Occipital lobe (tissue), 3 donors: ENCODE measurements at places on chromosomes 6 and 20.
A peak's percentile ranks its signal among the peaks of the same experiment; 100 is the strongest.

DNA sequence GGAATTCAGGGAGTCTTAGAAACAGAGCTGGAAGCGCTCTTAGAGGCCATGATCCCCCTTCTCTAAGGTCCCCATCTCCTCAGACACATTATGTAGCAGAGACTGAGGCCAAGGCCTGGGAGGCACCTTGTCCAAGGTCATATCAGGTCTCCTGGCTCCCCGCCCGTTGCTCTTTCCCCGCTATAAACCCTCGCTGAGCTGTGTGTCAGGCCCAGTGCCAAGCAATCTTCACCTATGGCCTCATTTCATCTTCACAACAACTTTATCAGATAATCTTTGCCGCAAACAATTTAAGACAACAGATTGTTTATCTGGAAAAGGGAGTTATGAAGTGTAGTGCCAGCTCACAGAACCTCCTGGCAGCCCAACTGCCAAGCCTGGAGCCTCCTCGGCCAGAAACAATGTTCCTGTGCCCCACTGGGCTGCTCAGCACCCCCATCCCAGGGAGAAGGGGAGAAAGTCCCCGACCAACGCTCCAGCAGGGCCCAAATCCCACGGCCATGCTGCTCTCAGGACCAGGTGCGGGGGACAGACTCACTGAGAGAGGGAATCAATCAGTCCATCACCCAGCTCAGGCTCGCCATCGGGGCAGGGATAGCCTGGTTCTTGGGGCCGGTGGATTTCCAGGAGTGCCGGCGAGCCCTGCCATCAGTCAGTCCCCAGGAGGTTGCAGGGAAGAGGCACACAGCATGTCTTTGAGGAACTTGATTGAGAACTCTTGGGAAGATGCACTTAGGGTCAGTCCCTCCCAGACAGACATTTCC is 16.9 kb upstream of the FANCE start:
- no peak for DNase-seq

GRCh38 chr6:15504581-15505350 is 158.1 kb downstream of the DTNBP1 start:
- peak; percentile 72 for DNase-seq

DNA sequence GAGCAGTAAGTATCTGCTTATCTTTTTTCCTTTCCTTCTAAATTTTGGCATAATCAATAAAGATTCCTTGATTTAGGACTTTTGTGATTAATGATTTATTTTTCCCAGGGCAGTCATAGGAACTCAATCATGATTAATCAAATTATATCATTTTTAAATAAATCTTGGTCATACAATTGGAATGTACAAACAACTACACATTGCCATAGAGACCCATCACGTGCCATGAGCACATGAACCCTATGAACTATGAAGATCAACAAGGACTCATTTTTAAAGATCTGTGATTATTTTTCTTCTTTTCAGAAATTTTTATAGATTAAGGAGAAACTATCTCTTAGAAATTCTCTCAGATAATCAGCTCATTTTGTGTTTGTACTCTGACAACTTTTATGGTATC is 622.4 kb downstream of the BCKDHB start:
- DNase-seq, result no peak

DNA sequence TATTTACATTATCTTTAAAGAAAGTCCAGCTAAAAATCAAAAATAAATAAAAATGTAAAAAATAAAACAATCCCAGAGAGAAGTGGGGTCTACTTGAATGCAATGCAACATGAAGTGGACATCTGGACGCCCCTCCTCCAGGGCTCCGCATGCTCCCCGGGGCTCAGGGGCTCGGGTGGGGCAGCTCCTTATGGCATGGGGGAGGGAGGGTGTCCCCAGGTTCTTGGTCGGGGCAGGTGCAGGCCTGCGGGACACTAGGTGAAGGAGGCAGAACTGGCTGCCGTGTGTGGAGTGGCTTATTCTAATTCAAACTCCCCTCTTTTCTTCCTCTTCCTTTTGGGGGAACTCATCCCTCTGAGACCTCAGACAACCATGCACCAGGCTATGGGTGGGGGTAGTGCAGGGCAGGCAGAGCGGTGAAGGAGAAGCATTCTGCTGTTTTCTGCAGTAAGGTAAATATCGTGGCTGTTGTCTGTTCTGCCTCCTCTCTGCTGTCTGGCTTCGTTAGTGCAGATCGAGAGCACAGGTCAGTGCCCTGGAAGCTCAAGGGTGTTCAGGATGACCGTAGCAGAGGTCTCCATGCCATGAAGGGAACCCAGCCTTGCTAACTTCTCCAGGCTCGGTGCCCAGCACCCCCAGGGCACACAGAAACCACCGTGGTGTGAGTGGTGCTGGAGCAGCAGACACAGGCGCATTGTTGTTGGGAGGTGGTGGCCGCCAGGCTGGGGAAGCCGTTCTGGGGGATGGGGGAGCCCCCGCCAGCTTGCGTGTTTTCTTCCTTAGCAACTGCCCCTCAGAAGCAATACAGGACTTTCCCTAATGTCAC is 82.6 kb downstream of the TTLL2 start:
- DNase-seq, result no peak

DNA sequence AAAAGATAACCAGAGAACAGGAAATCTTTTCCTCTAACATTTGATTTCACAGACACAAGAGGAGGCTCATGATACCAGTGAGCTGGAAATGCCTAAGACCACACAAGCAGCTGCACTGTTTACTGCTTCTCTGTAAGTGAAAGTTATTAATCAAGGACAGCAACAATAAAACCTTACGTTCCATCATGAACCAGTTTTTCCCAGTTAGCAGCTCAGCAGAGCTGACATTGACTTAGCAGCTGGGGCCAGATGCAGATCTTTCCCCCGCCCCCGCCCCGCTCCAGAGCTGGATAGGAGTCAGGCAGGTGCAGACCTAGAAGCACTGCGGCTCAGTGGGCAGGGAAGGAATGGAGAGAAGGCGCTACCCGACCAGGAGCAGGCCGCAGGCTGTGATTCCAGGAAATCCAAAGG is 275.2 kb downstream of the GMDS start:
- DNase-seq, result no peak

DNA sequence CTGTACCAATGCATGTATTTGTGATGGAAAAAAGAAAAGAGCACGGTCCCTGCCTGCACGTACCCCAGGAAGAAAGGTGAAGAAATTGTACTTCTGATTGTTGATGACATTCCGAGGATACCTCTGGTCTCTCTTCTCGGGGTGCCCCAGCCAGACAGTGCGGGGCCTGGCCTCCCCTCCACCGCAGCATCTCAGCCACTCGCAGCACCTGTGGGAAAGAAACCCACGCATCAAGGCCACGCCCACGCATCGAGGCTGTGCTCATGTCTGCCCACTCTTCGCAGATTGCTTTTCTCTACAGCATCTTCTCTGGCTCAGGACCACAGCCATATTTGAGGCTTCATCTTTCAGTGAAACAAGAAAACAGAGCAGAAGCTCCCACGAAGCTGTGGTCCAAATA is 38.4 kb downstream of the ATP9A start:
- DNase-seq, result peak; percentile 10

DNA sequence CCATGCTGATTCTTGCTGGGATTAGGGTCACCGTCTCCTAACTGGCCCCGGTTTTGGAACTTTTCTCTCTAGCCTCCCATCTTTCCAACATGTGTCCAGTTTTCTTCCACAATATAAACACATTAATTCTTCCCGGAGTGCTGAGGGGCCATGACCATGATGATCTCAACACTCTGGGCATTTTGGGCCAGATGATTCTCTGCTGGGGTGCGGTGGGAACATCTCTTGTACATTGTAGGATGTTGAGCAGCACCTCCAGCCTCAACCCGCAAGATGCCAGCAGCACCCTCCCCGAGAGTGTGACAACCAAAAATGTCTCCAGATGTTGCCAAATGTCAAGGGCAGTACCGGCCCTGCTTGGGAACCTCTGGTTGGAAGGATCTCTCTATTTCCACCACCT is 164.8 kb downstream of the TFAP2C start:
- no peak for DNase-seq

DNA sequence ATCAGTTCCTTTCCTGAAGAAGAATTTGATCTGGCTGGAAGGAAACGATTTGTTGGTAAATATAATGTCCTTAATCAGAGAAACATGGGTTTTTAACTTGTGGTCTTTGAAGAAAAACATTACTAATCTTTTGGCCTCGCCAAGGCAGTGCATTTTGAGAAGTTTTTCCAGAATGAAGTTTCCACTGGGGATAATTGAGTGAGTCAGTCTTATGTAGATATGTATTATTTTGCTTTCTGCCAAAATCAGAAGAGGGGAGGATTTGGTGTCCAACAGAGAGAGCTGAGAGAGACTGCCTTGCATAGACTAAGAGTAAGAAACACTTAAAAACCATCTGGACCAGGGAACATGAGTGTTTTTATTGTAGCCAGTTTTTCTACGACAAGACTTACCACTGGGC is 79.9 kb downstream of the FNDC1 start:
- DNase-seq, result no peak

DNA sequence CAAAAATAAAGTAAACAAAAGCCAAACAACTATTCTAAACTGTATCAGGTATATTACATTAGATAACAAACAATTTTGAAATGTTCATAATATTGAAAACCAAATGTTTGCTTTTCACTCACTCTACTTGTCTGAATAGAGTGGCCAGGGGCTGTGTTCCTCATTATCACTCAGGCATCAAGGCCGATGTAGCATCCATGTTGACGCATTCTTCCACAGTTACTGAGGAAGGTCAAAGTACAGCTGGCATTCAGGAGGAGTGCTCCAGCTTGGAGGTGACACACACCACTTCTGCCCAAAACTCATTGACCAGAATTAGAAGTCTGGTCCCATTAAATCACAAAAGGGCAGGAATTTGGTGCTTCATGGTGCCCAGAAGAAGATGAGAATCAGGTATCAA is 137.6 kb upstream of the MANEA start:
- DNase-seq, result no peak

- DNase-seq, result no peak
Observed at GRCh38 chr20:48616481-48616880, 211.3 kb downstream of the PREX1 start.

- no peak for DNase-seq
Observed at GRCh38 chr20:39433466-39433865, 471.3 kb downstream of the DHX35 start.

DNA sequence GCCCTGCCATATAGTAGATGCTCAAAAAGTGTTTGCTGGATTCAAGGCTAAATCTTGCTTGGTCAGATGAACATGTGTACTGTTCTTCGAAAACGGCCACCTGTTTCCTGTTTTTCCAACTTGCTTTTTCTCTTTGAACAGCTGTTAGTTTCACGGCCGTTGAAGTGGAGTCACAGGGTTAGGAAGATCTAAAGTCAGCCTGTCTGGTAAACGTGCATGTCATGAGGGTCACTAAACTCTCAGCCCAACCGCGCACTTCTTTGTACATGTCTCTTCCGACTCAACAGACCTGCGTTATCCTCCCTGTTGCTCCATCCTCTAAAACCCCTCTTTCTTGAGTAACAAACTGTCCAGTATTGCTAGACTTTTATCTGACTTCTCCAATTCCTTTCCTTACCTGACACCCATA is 93.2 kb upstream of the MAN1A1 start:
- no peak for DNase-seq

GRCh38 chr20:64035066-64035932 is 683 bp upstream of the C20orf204 start:
- DNase-seq, result no peak

DNA sequence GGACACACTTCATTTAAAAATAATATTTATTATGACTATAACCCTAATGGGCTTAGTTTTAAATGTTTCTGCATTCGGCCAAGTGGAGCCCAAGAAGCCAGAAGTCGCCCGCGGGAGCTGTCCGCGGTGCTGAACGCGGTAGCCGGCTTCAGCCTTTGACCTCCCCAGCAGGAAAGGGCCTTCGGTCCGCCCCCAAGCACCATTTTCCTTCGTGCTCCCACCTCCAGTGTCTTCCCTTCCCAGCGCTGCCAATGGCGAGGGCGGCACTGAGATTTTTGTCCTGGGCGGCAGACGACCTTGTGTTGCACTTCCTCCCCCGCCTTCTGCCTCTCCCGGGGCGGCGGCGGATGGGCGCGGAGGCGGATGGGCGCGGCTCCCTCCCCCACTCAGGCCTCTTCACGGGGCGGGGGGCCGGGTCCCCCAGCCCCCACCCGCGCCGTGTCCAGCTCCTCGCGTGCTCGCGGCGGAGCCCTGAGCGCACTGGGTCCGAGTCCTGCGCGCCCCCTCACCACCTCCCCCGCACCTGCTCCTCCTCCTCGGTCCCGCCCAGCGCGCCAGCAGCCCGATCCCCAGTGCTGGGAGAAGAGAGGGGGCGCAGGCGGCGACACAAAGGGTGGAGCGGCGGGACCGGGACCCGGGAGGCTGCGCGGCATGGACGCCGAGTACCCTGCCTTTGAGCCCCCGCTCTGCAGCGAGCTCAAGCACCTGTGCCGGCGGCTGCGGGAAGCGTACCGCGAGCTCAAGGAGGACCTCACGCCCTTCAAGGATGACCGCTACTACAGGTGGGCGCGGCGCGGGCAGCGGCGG is 23.6 kb upstream of the TMEM181 start:
- no peak for DNase-seq

GRCh38 chr20:34712525-34713192 is 8.5 kb downstream of the TP53INP2 start:
- no peak for DNase-seq

GRCh38 chr20:45230631-45231030 is 9.5 kb downstream of the SEMG2 start:
- no peak for DNase-seq

GRCh38 chr6:65638047-65638831 is 68.8 kb downstream of the EYS start:
- DNase-seq, result no peak

- DNase-seq, result peak; percentile 77
Observed at GRCh38 chr6:27388293-27389197, at the start of gene ZNF391. ZNF391 (plus strand) TSS chr6:27388759; CDS start chr6:27400371, 11,612 bp downstream.

GRCh38 chr6:161057103-161058091 is 65.8 kb downstream of the MAP3K4 start:
- DNase-seq, result no peak

GRCh38 chr6:37612475-37612874 is 85.2 kb downstream of the MDGA1 start:
- DNase-seq, result no peak

- no peak for DNase-seq
Observed at GRCh38 chr6:139540276-139540675, 165.8 kb upstream of the CITED2 start.

DNA sequence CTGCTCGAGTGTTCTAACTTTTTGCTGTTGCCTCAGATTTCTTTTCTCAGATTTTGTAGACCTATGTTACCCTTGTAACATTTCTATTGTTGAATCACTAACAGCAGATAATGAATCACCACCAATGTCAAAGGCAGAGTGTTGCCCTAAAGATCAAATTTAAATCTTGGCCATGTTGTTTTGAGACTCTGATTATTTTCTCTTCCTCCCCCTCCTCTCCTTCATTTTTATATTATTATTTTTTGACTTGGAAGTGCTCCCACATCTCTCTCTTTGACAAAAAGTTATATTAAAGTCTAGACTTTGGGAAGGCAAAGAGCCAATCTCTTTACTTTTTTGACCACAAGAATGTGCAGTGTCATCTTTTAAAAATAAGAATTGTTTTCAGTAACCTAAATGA is 422.7 kb downstream of the NKAIN2 start:
- DNase-seq, result no peak

GRCh38 chr6:3748208-3749066 is 3.1 kb downstream of the PXDC1 start:
- no peak for DNase-seq

GRCh38 chr20:57480444-57481160 is 44.3 kb downstream of the CTCFL start:
- DNase-seq, result no peak
